Activated CD4-positive, alpha-beta T cell treated with anti-CD3 and anti-CD28 coated beads for 36 hours (primary cell): ENCODE measurements at places on chromosomes 16 and 17.

DNA sequence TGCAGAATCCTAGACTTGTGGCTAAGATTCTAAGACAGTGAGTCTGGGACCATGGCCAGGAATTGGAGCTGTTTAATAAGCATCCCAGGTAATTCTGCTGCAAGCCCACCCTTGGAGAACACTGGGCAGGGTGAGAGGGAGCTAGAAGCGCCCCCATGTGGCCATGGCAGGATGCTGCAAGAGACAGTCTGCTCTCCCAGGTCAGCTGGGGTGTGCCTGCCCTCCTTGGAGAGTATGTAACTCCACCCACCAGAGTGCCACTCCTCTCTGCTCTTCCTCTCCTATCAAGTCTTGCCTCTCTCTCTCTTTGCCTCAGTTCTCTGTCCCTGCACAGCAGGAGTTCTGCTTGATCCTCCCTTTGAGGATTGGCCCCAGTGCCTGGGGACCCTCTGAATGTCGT is 14.9 kb downstream of the RCVRN start:
- peak; percentile 56 for DNase-seq

GRCh38 chr17:81234940-81235821 is 3.7 kb downstream of the TEPSIN start:
- DNase-seq, result no peak

DNA sequence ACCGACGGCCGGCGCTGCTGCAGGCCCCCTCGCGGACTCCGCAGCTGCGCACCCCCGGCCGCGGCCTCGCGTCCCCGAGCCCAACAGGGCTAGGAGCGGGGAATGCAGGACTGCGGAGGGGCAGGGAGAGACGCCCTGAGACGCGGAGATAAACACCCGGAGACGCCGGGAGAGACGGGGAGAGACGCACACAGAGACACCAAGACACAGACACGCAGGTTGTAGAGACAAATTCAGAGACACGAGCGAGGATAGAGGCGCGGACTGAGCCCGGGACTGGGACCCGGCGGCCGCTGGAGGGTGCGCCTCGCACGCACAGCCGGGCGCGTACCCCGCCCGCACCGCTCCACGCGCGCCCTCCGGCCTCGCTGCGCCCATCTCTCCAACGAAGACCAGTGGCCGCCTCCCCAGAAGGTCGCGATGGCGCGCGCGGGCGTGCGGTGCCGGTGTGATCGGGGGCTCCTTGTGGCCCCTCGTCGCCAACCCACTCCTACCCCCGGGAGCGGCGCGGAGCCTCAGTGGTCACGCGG is 902 bp downstream of the STAC2 start:
- DNase-seq, result no peak

- peak; percentile 13 for DNase-seq
Measured at GRCh38 chr17:31802502-31802901, 56.5 kb downstream of the COPRS start.

DNA sequence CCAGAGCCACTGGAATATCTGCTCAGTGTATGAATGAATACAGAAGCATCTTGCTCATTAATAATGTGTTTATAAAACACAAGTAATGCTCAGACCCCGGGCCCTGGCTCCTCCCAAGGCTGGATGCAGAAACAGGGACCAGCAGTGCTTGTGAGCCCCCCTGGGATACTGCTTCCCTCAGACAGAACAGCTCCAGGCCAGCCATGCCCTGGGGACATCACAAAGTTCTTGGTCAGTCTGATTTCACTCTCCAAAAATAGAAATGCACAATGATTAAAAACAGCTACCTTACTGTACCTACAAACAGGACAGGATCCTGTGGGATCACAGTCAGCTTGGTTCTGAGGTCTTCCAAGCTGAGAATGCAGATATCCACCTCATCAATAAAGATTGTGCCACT is 68.2 kb downstream of the ABCC12 start:
- no peak for DNase-seq

GRCh38 chr16:54072237-54072636 is 214.3 kb downstream of the IRX3 start:
- DNase-seq, result no peak

DNA sequence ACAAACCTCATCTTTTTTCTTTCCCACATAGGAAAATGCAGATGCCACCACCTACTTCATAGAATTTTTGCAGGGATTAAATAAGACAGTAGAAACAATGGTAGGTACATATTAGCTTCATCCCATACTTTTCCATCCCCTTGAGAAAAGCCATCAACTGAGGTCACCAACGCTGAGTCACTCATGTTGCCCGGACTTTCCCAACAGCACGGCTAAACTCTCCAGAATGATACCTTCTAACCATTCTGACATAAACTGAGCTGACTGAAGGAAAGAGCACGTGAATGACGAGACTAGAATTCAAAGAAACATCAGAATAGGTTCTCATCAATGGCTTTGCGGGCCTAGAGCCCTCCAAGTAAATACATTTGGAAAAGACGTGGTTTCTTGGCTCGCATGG is 146.0 kb upstream of the RCVRN start:
- DNase-seq, result no peak

DNA sequence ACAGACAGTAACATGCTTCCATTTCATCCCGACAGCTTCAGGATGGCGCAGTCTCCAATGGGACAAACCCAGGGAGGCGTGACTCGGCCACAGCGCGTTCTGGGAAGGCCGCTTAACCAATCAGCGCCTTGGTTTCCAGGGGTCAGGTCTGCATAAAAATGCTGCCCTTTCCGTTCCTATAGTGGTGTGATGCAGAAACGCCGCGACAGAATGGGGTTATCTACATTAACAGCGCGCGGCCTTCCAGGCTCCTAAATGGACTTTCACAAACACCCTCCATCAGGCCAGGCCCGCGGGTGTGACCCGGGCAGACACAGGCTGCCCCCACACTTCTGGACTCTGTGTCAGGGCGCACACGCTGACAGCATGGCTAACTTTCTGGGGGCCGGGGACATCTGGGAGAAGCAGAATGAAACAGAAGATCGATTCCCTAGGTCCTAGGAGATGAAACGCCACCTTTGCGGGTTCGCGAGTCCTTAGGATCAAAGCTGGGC is 792 bp downstream of the TMEM231 start:
- peak; percentile 42 for DNase-seq

DNA sequence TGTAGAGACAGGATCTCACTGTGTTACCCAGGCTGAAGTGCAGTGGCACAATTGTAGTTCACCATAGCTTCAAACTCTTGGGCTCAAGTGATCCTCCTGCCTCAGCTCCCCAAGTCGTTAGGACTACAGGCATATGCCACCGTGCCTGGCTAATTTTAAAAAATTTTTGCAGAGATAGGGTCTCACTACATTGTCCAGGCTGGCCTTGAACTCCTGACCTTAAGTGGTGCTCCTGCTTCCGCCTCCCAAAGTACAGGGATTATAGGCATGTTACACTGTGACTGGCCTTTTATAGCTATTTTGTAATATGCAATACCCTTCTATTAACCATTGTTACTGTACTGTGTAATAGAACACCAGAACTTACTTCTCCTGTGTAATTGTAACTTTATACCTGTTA is 139.3 kb upstream of the ZNF267 start:
- no peak for DNase-seq

DNA sequence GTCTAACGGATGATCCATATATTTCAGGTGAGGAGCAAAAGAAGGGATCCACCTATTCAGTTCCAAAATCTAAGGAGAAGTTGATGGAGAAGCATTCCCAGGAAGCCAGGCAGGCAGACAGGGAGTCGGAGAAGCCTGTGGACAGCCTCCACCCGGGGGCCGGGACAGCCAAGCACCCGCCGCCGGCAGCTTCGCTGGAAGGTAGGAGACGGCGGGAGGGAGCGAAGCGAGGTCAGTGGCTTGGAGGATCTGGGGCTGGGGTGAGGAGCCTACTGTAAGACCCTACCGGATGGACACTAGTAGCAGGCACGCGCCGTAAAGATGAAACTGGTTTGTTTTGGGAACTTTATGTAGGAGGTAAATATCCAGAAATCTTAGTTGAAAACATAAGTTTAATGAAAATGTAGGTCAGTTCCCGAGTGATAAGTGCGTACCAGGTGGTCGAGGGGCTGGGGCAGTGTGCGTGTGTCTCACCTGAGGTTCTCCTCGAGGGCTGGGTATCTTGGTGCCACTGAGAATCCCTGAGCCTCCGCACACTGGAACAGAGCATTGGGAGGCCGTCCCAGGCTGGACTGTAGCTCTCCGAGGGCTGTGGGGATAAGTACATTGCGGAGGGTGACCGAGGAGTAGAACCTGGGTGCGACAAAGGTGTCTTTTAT is 714 bp downstream of the SPATA33 start:
- peak; percentile 44 for DNase-seq

GRCh38 chr16:79278506-79278905 is 322.0 kb downstream of the MAF start:
- peak; percentile 78 for DNase-seq

DNA sequence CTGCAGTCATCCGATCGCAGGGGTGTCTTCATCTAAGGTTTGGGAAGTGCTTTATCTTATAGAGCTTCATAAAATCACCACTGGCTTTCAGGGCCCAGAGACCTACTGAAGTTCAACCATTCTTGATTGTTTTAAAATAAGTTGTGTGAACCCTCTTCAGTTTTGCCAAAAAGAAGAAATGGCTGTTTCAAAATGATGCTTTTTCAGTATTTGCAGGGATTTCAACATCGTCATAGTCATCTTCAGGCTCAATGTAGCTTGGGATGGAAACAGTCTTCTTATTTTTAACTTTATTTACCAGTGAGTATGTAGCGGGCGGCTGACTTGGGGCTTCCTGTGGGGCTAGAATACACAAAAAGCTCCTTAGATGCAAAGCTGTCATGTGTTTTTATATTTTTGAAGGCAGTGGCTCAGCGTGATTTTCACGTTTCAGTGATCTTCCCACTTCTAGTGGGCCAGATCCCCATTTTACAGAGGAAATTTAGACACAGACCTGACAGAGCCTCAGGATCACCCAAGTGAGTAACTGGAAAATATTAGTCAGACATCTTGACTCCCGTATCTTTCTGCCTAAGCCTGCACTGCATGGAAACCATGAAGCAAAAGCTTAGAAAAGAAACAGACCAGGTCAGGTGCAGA is 19.1 kb upstream of the ZNF594 start:
- no peak for DNase-seq

GRCh38 chr16:14629612-14629918 is 495 bp downstream of the PARN start:
- DNase-seq, result no peak

DNA sequence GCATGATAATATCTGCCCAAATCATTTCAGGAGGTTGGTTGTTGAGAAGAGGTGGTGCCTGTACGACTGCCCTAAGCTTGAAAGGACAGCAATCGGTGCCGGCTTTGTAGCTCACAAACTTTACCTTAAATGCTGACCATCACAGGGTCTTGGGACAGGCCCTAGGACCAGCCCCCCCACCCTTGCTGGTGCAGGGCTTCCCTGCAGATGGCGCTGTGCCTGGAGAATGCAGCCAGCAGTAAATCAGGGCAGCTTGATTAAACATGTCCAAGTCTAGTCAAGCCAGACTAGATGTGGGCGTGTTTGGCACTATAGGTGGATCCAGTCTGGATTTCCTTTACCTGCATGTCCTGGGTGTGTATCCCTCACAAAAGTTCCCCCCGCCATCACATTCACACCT is 135.5 kb upstream of the CRHR1 start:
- DNase-seq, result peak; percentile 18

DNA sequence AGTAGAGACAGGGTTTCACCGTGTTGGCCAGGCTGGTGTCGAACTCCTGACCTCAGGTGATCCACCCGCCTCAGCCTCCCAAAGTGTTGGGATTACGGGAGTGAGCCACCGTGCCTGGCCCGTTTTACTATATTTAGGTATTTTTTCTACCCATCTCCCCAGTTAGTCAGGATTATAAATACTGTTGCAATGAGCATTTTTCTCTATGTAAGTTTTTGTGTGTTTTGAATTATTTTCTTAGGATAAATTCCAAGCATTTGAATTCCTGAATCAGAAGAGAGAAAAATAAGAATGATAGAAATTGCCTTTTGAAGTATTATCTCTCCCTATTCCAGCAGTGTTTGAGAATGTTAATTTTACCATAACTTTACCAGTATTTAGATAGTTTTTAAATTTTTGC is 36.6 kb downstream of the KIAA0513 start:
- DNase-seq, result no peak
